Vagina (tissue), 2 donors: ENCODE measurements at places on chromosomes 1 and 21.

DNA sequence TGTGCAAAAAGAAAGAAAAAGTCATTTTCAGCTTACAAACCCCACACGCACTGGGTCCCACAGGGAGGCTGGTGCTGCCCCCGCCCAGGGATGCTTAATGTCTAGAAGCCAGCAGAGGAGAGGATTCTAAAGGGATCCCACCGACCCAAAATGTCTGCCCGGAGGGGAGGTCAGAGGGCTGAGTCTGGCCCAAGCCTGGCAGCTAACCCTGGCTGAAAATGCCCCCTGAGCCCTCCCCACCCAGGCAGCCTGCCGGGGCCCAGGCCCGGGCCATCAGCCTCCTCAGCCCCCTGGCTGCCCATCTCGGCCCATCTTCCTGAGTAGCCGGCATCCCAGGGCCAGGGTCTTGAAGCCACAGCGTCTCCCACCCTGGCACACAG is 33.5 kb downstream of the ACOT7 start:
- no peak for DNase-seq

DNA sequence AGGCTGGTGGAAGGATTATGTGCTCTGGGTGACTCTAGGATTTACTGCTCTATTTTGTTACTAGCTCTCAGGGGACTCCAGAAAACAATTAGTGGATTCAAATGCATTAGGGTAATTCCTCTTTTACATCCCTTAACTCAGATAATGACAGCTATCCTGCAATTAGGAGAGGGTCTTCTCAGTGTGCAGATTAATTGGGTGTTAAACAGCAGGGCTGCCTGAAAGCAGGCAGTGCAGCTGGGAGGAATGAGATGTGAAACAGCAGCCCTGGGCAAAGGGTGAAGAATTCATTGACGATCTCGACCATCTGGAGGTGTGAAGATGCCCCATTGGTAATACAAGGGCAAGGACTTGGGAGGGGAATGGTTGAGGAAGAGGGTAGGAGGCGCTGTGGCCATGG is 66.1 kb downstream of the HTR6 start:
- no peak for DNase-seq

GRCh38 chr1:64000021-64000420 is 203.4 kb upstream of the UBE2U start:
- DNase-seq: no peak

GRCh38 chr1:2326524-2326923 is 64.8 kb downstream of the MORN1 start:
- DNase-seq: no peak

DNA sequence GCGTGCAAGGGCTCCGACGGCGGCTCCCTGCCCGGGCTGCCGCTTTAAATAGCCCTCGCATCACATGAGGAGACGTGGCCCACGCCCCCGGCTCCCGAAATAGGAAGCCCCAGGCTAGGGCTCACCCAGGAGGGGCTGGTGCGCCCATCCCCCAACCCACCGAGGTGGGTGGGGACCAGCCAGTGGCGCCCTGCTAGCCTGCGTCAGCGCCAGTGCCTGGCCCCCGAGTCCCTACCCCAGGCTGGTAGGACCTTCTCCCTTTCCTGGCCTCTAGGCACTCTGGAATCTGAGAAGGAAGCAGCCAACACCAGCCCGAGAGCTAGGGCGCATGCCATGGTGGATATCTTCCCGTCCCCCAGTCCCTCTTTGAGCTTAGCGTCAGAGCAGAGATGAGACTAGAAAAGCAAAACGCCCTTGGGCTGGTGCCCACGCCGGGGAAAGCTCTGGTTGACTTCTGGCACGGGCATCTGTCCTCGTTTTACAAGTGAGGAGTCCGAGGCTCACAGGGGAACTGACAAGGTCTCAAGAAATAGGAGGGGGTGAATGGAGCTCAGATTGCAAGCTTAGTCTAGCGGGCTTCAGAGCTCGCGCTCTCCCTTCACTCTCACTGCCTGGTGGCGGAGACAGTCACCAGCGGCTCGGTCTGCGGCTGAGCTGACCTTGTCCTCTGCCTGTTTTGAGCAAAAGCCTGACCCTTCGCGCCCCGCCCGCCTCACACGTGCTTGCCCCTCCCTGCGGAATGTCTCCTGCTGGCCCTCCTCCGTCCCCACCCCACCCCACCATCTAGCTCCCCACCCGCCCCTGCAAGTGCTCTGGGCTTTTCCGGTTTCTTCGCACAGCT is at the start of gene FABP3:
TSS of gene FABP3 (minus strand) at position 21 of the 841 bp plus-strand sequence. CDS start 62 bp downstream, outside the sequence.
- DNase-seq: no peak

DNA sequence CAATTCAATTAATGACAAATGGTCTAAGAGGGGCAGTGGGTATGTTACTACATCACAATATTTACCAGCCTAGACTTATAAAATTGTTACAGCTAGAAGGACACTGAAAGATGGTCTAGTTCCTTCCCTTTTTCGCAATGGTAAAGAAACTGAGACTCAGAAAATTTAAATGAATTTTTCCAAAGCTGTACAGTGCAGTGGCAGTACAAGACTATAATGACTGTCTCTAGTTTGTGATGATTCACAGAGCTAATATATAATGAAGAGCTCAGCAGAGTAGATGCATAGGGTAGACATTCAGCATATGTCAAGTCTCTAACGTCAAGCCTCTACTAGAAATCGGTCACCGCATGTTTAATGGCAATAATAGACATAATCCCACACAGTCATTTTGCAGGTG is 4.6 kb downstream of the PLPP3 start:
- no peak for DNase-seq

DNA sequence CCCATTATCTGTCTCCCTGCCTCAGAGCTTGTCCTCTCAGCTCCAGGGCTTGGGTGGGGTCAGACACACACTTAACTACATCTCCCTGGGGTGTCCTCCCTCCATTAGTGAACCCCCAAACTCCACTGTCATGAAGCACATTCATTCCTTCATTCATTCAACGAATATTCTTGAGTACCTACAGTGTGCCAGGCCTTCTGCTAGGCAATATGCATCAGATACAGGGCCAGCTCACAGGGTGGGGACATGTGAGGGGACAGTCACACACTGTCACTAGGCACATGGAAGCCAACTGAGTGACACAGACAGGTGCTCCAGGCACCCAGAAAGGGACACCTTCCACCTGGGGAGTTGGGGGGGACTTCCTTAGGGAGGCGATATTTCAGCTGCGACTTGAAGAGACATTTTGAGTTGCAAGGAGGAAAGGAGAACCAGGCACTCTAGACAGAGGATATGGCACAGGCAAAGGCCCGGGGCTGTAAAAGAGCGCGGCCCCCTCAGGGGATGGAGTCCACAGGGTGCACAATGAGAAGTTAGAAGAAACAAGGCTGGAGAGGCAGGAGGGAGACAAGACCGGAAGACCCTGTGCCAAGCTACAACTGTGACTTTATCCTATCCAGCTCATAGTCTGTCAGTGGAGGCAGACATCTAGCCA is 8.7 kb upstream of the S100A8 start:
- peak; percentile 93 for DNase-seq

DNA sequence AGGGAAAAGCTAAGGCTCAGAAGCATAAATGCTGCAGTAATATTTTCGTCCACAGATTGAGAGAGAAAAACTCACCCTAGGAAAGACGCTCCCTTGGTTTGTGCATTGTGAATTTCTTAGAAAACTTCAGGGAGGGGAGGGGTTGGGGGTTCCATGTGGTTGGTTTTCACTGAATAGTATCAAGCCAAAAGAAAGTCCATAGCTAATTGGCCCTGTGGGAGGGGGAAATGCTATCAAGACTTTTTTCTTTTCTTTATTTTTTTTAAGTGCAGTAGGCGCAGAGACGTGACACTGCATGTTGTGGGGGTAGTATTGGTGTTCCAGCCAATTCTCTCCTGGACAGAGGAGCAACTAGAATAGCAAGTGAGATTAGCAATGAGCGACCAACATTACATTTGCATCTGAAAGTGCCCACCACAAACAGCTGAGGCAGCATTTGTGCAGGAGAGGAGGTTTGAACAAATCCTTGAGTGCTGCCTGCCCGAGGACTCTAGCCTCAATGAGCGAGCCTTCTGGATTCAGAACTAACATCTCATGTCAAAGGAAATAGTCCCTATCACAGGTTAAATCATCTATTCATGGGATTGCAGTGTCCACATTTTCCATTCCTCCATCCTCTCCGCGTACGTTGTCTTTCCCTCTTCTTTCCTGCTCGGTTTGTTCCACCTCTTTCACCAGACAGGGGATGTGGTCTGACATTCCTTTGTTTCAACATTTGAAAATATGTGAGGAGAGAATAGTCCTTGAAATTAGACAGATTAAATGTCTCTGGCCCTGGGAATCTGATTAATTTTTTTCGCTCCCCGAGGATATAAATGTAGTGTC is 118.0 kb upstream of the MARK1 start:
- no peak for DNase-seq

DNA sequence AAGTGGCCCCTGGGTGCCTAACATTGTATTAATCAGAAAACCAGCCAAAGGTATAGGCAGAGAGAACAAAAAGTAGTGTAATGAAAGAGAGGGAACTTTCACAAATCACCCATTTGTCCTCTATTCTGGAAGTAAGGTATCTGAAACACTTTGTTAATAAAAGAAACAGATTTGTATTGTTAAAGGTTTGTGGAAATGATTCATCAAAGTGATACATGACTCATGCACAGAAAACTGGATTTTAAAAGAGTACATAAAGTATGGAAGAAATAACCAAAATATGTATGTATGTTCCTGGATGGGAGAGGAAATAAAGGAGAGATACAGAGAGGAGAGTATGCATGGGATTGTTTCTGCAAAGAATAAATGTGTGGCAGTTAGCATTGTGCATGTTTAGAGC is 126.8 kb downstream of the RGS21 start:
- DNase-seq: no peak

GRCh38 chr1:107138767-107139445 is 1.9 kb upstream of the NTNG1 start:
- no peak for DNase-seq

DNA sequence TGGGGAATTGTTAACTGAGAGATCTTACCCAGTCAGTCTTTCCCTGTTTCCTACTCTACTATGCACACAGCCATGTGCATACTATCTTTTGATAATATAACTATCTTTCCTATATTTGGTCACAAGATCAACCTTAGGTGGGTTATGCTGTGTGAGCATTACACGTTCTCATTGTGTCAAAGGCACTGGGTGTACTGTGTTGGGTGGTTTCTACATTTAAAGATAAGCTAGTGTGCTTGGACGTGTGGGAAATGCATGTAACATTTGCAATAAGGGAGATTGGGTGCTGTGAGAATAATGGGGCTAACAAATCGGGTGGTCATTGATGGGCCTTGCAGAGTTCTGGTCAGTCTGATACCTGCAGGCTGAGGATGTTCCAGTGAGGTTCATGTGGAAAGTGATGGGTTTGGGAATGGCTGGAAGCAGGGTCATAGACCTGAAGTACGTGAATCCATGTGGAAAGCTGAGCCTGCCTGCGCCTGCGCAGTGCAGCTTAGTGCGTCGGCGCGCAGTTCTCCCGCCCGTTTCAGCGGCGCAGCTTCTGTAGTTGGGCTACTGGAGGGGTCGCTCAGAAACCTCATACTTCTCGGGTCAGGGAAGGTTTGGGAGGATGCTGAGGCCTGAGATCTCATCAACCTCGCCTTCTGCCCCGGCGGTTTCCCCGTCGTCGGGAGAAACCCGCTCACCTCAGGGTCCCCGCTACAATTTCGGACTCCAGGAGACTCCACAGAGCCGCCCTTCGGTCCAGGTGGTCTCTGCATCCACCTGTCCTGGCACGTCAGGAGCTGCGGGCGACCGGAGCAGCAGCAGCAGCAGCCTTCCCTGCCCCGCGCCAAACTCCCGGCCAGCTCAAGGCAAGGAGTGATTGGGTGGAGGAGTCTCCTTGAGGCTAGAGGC is at the start of gene MSH4:
TSS of gene MSH4 (plus strand) at position 507 of the 897 bp plus-strand sequence. CDS start at position 611, 104 bp downstream.
- no peak for DNase-seq

GRCh38 chr1:153796786-153797659 is 21.8 kb downstream of the SLC27A3 start:
- DNase-seq: no peak

- DNase-seq: no peak
These were observed 92.9 kb downstream of the UBIAD1 start for GRCh38 chr1:11365744-11366387.

- DNase-seq: no peak
These were observed 42.3 kb downstream of the TCEANC2 start for GRCh38 chr1:54095546-54096226.

GRCh38 chr1:240591078-240591477 is 20.9 kb downstream of the GREM2 start:
- DNase-seq: no peak

DNA sequence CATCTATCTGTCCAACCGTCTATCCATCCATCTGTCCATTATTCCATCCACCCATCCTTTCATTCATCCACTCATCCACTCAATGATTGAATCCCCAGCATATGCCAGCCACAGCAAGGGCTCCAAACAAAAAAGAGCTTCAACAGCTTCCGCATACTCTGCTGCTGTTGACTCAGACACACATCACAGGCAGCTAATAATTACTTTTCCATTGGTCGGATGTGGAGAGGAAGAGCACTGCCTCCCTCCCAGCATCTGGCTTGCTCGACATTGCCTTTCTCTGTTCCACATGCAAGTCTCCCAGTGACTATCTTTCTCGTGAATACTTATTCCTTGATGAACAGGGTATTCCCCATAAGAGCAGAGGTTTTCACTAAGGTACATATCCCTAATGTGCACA is 176.5 kb downstream of the HIVEP3 start:
- DNase-seq: no peak

DNA sequence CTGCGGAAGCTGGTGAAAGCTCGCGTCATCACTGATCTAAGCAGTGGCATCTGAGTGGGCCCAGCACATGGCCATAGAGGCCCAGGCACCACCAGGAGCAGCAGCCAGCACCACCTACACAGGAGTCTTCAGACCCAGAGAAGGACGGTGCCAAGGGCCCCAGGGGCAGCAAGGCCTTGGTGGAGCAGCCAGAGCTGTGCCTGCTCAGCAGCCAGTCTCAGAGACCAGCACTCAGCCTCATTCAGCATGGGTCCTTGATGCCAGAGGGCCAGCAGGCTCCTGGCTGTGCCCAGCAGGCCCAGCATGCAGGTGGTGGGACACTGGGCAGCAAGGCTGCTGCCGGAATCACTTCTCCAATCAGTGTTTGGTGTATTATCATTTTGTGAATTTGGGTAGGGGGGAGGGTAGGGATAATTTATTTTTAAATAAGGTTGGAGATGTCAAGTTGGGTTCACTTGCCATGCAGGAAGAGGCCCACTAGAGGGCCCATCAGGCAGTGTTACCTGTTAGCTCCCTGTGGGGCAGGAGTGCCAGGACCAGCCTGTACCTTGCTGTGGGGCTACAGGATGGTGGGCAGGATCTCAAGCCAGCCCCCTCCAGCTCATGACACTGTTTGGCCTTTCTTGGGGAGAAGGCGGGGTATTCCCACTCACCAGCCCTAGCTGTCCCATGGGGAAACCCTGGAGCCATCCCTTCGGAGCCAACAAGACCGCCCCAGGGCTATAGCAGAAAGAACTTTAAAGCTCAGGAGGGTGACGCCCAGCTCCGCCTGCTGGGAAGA is 3.2 kb upstream of the ARTN start:
- DNase-seq: no peak
